ENCODE measurements at places on chromosomes 6 and 20.

DNA sequence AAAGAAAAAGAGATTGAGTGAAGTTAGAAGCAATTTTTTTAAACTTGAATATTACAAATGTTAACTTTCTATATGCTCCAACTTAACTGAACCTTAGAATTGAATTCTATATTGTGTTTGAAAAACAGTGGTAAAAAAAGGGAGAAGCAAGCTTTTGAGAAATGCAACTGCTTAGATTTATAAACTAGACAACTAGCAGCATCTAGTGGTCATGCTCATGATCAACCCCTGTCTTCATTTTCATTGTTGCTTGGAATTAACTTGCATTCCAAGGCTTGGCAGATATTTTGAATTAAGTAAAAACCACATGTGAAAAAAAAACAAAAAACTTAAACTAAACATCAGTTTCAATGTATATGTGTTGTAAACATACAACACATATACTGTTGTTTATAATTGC, 113.1 kb downstream of the C6orf58 start:
- DNase-seq = no peak

DNA sequence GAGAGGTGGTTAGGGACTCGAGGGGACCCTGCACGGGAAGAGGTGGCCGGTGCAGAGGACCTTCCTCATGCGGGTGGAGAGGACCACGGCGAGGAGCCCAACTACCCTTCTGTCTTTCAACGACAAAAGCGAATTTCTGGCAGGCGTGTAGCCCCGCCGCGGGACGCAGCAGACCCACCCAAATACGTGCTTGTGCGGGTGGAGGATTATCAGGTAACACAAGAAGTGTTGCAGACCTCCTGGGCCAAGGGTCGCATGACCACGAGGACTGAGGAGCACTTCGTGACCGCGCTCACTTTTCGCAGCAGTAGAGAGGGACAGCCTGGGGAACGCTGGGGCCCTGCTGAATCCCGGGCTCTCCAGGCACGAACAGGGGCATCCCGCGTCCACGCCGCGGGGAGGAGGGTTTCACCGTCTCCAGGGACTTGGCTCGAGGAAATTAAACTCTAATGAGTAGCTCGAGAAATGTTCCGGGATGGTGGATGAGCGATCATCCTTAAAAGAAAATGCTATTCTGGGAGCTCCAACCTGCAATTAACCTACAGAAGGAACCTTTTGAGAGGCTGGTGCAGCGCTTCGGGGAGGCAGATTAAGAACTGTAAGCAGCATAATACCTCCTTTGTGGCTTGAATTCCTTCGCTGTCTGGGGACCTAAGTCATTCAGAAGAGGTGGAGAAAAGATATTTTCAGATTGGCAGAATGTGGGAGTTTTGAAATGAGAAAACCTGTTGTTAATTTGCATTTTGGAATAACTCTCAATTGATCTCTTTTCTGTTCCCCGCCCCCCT, 804 bp downstream of the C6orf141 start:
- no peak for DNase-seq

- no peak for DNase-seq
These were observed 388.2 kb downstream of the CDH4 start for GRCh38 chr20:61640131-61640870.

GRCh38 chr6:111973118-111973761, 80.7 kb upstream of the CCN6 start:
- DNase-seq = no peak

- no peak for DNase-seq
These were observed 112.0 kb upstream of the PDE10A start for GRCh38 chr6:165774903-165775601.

DNA sequence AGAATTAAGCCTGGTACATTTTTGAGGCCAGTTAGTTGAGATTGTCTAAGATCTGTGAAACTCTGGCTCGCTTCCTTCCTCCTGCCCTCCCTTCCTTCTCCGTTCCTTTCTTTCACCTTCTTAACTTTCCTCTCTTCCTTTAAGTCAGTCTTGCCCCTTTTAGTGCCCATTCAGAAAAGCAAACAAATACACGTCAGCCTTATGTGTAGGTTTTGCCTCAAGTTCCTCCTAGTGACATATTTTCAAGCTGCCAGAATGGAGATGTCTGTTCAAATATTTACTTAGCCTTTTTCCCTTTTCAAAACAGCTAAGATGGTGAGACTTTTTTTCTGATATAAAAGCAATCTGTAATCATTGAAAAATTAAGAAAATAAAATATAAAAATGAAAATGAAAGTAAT, 178.4 kb downstream of the FARS2 start:
- DNase-seq = no peak

- DNase-seq = no peak
These were observed 300.1 kb upstream of the KCNQ5 start for GRCh38 chr6:72321788-72322187.

DNA sequence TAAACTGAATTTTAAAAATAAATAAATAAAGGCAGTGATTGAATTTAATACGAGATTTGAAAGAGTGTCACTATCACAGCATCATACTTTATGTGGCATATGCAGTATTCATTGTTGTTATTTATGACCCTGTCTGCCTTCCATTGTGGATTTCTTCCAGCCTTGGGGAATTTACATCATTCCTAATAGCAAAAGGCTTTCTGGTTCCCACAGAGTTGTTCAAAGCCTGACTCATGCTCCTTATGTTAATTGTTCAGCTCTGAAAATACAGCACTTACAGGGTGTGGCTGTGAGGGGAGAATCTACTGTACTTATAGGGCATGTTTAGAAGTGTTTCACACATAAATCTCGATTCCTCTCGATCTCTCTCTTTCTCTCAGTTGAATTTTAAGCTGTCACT, 54.4 kb downstream of the JAG1 start:
- no peak for DNase-seq

DNA sequence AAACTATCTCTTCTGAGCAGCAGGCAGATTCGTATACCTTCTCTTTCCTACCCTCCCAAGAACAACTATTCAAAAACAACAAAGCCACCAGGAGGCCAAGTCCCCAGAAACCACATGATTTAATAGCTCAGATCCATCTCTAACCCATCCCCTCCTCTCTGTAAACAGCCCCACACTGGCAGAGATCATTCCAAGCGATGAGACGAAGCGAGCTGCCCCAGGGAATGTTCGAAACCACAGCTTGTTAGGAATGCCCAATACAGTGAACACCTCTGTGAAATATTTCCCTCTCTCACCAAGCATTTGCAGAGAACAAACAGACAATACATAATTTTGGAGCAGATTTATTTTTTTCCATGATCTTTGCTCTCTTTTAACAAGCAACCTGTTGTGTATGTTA, 231.8 kb downstream of the SOD2 start:
- no peak for DNase-seq

DNA sequence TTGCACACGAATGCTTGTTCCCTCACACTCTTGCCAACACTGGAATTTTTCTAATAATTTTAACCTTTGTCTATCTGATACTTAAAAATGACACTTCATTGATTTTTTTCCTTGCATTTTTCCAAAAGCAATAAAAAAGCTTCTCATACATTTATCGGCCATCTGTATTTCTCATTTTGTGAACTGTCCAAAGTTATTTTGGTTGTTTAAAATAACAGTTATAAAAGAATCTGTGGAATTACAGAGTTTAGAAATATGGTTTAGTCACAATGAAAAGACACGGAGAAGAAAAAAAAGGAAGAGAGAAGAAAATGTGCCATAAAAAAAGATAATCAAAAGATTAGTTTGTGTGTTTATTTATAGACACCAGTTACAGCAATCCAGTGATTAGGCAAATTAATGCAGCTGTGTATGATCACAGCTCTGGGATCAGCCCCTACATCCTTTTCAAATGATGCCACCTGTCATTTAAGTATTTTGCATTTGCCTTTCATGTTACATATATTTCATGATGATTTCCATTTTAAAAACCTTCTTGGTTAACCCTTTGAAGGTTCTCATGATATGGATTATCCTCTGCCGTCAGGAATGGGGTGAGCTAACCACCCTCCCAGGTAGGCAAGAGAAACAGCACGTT, 171.7 kb downstream of the BACH2 start:
- DNase-seq = no peak

DNA sequence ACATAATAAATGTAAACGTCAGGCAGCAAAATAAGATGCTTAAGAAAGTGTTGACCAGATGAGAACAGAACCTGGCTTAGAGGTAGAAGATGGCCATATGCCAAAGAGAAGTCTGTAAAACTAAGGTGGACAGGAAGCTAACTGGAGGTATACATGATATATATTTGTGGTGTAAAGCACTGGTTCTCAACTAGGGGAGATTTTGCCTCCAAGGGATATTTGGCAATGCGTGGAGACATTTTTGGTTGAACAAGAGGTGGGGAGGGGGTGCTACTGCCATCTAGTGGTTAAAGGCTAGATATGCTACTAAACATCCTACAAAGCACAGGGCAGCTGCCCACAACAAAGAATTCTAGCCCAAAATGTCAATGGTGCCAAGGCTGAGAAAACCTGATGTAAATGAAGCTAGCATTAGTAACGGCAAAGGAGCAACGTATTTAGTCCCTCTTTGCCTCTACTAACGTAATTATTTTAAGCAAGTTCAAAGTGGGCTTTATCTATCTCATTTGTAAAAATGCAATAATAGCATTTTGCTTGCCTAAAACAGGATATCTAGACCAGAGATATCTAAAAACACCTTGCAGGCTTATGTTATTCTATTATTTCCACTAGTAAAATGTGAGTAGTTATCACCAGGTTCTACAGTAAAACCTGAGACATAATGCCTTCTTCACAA, 182.6 kb downstream of the RNGTT start:
- no peak for DNase-seq

DNA sequence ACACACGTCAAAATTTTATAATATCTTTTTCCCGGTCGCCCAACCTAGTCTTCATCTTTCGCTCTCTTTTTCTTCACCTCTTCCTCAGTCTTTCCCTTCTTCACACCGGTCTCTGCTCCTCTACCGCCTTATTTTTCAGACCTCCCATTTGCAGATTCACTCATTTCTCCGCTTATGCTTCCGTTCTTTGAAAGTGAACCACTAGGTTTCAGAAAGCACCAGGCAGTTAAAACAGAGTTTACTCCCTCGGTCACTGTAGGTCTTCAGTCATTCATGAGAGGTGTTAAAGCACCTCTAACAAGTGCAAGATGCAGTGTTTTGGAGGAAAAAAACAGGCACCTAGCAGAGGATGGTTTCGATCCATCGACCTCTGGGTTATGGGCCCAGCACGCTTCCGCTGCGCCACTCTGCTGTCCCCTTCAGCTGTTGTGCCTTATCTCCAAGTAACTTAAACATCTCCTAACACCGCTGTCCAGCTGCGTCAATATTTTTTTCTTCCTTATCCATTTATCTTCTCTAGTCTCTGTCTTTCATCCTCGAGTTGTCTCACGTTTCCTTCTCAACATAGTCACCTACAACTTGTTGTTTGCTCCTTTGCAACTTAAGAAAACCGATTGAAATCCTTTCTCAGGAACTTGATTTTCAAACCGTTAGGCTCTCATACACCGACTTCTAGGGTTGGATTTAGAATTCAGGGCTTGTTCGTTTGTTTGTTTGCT, 119.7 kb upstream of the ZNF184 start:
- no peak for DNase-seq

DNA sequence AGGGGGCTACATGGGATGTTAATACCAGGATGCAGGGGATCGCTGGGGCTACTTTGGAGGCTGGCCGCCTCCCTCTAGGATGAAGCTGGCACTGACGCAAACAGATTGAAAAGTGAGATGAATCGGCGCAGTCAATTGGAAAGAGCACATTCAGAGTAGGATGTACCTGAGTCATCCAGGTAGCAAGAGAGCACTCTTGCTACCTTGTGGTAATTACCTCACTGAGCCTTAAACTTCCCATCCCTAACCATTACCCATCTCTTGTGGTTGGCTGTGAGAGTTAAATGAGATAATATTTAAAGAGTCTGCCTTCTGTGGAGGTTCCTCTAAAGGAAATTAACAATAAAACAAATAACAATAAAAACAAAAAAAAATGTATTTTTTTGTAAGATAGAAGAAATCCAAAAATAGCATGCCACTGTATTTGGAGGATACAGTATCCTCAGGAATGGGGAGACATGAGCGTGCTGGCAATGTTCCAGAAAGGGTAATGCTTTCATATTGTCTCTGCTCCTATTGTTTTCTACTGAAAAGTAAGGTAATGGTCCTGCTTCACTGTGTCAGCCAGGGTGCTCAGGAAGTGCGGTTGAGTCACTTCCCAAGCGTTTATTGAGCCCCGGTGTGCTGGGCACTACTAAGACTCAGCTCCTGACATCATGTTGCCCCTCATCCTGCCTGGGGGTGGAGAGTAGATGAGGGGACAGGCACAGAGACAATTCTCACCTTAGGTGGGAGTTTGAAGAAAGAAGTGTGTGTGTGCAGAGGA, 301.1 kb downstream of the EYA4 start:
- DNase-seq = no peak

DNA sequence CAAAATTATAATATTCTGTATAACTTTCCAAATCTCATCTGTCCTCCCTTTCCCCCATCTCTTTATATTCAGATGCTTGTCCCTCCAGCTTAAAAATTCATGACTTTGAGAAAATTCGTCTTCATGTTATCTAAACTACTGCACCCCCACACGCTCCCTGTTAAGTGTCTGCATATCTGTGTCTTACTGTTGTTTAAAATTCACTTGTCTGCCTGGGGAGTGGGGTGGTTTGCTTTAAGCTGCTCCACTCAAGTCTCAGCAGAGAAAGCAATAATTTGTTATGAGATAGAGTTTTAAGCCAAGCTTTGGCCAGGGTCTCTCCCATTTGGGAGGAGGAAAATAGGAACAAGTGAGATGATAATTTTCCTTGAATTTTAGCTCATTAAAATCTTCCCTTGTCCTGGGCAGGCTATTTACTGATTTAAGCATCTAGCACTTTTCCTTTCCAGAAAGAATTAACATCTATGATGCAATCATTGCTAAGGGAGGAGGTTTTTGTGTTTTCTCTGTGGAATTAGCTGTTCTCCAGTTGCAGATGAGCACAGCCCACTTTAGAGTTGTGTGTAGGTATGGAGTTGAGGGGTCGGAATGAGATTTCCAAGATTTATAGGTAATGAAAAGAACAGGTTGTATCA, 36.8 kb downstream of the MTHFD1L start:
- no peak for DNase-seq

- no peak for DNase-seq
These were observed 63.3 kb downstream of the NPEPL1 start for GRCh38 chr20:58755766-58756449.

GRCh38 chr20:45974896-45975565, 3.0 kb upstream of the ZNF335 start:
- DNase-seq = no peak

DNA sequence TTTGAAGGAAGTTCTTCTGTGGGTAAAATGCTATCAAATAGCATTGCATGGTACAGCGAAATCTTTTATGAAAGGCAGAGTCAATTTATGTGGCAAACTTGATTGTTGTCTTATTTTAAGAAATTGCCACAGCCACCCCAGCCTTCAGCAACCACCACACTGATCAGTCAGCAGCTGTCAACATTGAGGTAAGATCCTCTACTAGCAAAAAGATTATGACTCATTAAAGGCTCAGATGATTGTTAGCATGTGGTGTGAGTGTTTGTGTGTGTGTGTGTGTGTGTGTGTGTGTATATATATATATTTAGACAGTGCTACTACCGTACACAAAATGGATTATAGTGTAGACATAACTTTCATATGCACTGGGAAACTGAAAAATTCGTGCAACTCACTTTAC, 27.8 kb downstream of the LRRN4 start:
- DNase-seq = no peak

Measured in cortex of kidney (tissue), 1 donor.